NCI-H2029 (cell line): ENCODE measurements at places on chromosomes 12 and 14.
A peak's percentile ranks its signal among the peaks of the same experiment; 100 is the strongest.

DNA sequence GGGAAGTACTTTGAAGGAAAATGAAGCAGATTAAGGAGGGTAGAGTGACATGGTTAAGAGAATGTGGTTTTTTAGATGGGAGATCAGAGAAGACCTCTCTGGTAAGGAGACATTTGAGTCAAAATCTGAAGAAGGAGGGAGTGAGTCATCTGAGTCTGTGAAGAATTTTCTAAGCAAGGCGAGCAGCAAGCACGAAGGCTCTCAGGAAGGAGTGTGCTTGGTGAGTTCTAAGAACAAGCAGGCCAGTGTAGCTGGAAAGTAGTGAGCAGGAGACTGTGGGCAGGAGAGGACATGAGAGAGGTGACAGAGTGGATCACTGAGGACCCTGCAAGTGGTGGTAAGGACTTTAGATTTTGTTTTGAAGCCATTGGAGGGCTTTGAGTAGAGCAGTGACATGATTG, 76.3 kb upstream of the FUT8 start:
- no peak for DNase-seq

DNA sequence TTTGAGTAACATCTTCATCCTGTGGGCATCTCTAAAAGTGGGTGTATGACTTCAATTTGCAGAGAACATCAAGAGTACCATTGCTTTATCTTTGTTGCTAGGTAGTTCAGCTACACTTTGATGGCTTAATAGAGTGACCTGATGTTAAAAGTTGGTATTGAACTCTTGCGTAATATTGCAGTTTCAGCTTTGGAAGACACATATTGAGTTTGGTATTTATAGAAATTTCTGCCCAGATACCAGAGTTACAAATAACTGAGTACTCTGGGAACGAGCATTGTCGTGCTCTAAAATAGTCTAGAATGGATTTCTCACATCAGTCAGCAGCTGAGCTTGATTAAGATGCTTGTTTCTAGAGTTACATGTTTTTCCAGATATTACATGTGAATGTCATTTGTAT, 24.8 kb upstream of the AKAP5 start:
- DNase-seq = no peak

DNA sequence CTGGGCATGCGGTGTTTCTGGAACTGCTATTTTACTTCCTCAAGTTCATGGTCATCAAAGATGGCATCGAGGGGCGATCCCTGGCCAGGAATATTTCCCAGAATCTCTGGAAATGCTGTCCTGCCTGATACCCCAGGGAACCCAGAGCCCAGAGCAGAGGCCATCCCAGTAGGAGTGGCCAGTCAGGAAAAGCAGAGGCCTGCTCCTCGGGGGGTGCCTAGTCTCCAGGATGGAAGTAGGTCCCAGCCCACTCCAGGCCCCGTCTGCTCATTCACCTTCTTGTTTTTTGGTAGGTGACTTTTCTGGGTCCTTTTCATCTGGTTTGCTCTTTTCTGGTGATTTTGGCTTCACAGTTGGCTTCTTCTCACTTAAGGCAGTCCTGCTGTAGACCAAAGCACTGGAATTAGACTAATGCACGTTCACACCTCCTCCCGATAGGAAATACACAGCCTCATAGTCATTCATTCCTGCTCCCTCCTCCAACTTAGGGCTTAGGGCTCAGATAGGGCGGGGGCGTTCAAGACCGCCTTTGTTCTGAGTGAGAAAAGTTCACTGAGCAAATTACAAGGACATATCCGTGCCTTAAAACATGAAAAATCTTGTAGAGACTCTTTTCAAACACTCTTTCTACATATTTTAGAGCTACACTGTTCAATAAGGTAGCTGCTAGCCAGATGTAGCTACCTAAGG, 51.1 kb downstream of the TRAFD1 start:
- no peak for DNase-seq

DNA sequence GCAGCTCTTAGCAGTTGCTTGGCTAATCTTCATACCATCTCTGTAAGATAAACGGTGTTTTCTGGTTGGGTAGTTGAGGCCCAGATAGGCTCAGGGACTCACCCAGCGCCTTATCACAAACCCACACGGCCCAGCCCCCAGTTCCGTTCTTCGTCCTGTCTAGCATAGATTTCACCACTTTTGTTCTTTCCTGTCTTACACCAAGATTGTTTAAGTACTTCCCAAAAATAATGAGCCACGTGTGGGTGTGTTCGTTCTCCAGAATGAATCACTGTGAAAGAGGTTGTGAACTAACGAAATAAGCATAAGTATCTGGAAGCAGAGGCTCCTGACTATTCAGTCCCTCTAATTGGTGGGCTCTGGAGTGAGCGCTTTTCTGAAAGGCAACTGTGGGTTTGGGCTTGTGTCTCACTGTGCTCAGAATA, 21.4 kb downstream of the ACVR1B start:
- no peak for DNase-seq

GRCh38 chr12:40644708-40645107, 47.5 kb upstream of the CNTN1 start:
- DNase-seq = no peak

GRCh38 chr12:71636704-71637115, 26.9 kb downstream of the ZFC3H1 start:
- peak; percentile 76 for DNase-seq

- DNase-seq = no peak
Observed at GRCh38 chr12:98402091-98402490, 113.3 kb upstream of the TMPO start.

DNA sequence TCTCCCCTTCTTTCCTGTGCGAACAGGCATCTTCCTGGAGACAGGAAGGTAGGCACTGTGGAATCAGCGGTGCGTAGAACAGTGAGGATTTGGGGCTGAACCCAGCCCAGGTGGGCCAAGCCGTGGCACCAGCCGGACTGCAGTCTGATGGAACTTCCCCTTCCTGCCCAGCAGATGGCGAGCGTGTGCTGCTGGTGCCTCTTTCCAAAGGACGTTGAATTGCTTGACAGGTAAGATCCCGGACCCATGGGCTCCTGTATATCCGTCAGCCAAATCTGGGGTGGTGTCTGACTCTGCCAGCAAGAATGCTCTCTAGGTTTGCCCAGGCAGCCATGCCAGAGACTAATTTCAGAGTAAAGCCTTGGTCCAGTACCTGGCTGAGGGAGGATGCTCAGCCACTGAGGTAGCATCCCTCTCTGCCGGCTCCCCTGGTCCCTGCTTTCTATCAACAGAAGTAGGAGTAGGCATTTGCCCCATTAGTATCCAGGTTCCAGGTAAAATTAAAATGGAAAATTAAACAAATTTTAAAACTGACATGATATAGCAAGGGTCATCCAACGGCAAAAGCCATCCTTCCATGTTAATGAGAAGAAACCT, 21.1 kb upstream of the KCNA5 start:
- peak; percentile 44 for DNase-seq

GRCh38 chr14:49058511-49058910, 527.7 kb downstream of the RPS29 start:
- no peak for DNase-seq

GRCh38 chr14:38524636-38525509, 269.0 kb upstream of the CLEC14A start:
- DNase-seq = no peak

- DNase-seq = no peak
Observed at GRCh38 chr14:99363051-99363450, 91.1 kb upstream of the BCL11B start.
